ENCODE measurements at places on chromosomes 1 and 21.

DNA sequence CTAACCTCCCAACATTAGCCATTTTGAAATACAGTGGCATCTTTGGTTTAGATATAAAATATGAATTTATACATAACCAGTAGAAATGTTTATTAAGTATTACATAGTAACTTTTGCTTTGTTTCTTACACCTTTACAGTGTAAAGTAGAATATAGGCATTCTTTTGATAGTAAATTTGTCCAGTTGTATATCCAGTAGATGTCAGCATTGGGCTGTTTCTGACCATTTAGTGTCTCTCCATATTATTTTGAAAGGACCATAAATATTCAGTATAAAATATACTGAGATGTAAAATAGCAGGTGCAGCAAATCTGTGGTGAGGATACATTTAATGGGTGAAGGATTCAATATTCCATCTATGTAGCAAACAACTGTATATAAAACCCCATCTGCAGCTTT is 115.8 kb upstream of the ZRANB2 start:
- DNase-seq = no peak

DNA sequence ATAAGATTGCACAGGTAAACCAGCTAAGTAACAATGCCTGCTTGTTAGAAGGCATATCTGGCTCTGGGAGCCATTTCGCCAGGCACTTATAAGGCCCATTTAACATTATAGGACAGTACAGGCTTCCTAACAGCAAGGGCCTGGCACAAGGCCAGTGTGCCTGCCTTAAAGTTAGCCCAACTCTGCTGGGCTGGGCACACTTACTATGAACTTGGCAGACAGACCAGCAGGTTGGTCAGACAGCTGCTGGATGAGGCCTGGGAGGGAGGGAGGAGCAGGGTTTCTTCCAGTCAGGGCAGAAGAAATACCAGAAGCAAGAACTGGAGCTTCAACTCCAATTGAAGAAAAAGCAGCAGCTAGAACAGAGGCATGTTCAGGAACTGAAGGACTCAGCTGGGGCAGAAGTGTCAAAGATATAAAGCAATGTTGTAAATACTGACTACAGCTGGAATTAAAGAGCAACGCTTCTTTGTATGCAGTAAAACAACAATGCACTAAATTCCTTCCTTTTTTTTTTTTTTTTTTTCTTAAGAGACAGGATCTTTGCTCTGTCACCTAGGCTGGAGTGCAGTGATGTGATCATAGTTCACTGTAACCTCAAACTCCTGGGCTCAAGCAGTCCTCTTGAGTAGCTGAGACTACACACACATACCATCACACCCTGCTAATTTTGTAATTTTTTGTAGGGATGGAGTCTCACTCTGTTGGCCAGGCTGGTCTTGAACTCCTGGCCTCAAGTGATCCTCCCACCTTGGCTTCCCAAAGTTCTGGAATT is 4.9 kb downstream of the CACHD1 start:
- no peak for DNase-seq

DNA sequence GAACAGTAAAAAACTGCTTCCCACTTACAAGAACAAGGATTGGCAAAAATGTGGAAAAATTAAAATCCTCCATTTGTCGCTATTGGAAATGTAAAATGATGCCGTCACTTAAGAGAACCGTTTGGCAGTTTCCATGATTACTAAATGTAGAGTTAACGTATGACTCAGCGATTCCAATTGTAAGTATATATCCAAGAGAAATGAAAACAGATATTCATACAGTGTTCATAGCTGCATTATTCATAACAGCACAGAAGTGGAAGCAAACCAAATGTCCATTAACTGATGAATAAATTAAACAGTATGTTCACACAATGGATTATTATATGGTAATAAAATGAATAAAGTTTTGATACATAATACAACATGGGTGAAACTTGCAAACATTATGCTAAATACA is 971.0 kb downstream of the AMY1C start:
- no peak for DNase-seq

GRCh38 chr1:235238558-235238957 is 77.5 kb upstream of the RBM34 start:
- DNase-seq = no peak

GRCh38 chr1:161439280-161440232 is 65.7 kb upstream of the FCGR2A start:
- no peak for DNase-seq
